ENCODE measurements at places on chromosomes 6 and 20. TPM values are rescaled to one million over a fixed set of nuclear protein-coding genes. Genes with fewer than 3 reads are reported as not detected.

Gene KHDC1
- total RNA-seq = 0.71 TPM

DNA sequence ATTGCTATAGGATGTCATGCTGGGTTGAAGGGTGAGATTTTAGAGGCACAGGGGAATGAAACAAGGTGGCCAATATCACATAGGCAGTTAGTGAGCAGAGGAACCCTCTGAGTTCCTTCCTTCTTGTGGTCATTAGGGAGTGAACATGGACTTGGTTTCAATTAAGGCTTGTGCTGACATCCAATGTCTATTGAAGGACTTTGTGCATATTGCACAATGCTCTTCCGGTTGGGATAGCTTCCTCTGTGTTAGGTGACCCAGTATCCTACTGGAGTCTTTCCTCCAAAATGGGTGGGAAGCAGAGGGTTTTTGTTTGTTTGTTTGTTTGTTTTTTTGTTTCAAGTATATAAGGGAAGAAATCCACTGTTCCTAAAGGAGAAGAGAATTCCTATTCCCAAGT is 98.5 kb downstream of the HDGFL1 start:
- no peak for DNase-seq

Gene CDSN
- 0.29 TPM for total RNA-seq

DNA sequence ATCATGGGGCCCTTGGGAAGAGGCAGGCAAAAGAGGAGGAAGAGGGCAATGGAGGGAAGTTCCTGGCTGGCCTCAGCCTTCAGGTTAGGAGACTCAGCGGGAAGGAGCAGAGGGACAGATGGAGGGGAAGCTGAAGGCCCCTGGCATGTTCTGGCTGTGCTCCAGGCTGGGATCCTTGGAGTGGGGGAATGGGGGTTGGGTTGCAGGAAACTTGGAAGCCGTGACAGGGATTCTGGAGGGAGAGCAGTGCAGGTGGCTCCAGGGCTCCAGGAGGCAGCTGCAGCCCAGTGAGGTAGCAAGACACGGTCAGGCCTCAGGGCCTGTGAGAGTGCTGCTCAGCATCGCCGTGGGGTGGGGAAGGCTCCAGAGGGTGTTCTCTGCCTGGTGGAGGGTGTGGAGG is 64.6 kb upstream of the SCP2D1 start:
- no peak for DNase-seq
